ENCODE measurements at places on chromosomes 13 and 19. TPM values are rescaled to one million over a fixed set of nuclear protein-coding genes. Genes with fewer than 3 reads are reported as not detected.

Gene CAPS
- 17.7 TPM for polyA plus RNA-seq

Gene FPR3
- polyA plus RNA-seq, result 3.0 TPM

Gene CEACAM16
- polyA plus RNA-seq, result not detected

Gene PNMA8C
- polyA plus RNA-seq, result not detected
